Effector memory CD4-positive, alpha-beta T cell (primary cell): ENCODE measurements at places on chromosomes 13 and 19.

DNA sequence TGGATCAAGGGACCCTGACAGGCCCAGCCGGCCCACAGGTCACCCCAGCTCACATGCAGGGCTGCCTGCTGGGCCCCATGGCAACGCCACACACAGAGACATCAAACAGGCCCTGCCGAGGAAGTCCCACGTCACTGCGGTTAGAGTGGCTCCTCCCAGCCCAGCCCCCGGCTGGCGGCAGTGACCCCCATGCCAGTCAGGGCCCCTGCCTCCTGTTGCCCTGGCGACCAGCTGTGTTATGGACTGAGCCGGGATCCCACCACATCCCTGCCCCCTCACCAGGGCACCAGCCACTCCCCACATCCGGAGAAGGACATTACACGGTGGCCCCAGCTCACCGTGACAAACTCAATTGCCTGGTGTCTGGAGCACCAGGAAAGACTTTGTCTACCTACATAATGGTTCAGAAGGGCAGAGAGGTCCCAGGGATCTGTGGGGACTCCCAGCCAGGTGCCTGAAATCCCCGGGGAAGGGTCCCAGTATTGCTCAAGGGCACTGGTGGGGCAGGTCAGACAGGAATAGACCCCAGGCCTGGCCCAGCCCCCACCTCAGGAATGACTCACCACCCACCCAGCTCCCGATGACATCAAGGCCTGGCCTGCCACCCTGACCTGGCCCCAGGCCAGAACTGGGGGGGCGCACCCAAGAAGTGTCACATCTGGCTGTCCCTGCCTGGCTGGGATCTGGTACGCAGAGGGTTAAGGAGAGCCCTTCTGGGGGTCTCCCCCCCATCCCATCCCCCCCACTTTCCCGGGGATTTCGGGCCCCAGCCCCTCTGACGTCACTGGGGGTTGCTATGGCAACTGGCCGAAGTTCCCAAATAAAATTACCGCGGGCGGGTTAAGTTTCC lies 30.2 kb upstream of the NANOS3 start:
- DNase-seq: peak; percentile 99

DNA sequence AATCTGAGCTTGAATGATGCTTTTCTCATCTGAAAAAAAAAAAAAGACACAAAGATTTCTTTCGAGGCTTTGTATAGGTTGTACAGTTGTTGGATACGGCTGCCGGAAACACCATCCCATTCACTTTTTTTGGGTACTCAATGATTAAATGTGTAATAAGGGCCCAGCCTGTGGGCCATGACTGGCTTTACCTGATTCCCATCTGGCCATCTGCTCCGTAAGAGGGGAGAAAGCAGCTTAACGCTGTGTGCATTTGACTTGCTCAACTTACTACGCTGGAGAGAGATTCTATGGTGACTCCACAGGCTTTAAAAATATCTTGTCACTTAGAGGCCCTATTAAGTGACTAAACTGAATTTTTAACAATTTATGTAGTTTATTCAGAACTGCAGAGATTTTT lies 731 bp downstream of the ZNF558 start:
- DNase-seq: no peak

DNA sequence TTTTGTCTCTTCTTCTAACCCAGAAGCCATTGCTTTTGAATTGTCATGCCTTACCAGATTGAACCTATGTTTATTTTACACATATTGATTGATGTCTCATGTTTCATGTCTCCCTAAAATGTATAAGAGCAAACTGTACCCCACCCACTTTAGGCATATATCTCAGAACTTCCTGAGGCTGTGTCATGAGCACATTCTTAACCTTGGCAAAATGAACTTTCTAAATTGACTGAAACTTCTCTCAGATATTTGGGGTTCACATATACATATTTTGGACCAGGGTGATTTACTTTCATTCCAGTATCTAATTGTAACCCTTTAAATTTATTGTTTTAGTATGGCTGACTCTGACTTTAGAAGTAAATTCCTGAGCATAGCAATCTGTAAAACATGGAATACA lies 723.9 kb upstream of the PCDH20 start:
- DNase-seq: no peak

GRCh38 chr13:44124352-44124751 lies 244.6 kb downstream of the LACC1 start:
- no peak for DNase-seq

GRCh38 chr13:43445668-43446067 lies 341.1 kb downstream of the ENOX1 start:
- no peak for DNase-seq

DNA sequence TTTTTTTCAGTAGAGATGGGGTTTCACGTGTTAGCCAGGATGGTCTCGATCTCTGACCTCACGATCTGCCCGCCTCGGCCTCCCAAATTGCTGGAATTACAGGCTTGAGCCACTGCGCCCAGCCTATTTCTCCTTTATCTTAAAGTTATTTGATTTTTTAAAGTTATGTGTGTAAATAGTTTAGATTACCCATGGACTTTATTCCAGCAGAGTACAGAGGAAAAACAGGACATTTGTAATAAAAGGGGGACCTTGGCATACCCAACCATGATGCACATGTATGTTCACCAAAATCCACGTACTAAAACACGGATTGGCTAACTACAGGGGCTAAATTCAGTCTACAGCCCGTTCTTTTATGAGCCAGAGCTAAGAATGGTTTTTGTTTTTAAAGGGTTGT lies 13.7 kb upstream of the IZUMO2 start:
- DNase-seq: no peak

GRCh38 chr19:5637971-5638370 lies 15.1 kb downstream of the SAFB start:
- no peak for DNase-seq
